MV-4-11 (cell line): ENCODE measurements at places on chromosomes 7 and 10.

DNA sequence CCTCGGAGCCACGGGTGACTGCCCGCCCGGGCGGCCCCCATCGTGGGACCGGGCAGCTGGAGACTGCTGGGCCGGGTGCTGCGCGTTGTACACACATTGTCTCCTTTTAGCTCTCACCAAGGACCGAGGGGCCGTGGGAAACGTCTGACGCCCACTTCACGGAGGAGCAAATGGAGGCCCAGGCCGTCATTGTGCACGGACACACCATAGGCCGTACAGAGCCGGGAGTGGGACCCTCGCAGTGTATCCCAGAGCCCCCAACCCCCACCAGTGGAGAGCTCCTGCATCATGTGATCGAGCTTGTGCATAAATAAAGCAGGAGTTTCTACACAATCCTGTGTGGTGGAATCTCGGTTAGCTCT lies 722 bp downstream of the DENND10 start:
- DNase-seq = no peak

DNA sequence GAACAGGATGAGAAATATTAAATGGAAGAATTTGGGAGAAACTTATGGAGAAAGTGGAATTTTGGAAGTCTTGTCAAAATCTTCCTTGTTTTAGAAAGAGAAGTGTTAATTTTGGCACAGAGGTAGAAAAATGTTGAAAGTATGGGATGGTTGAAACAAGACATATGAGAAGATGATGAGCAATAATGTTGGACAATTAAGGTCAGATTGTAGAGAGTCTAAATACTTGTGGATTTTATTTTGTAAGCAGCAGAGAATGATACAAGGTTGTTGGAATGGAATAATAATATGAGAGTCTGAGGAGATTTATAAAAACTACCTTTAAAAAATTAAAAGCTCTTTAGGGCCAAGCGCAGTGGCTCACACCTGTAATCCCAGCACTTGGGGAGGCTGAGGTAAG lies 34.6 kb downstream of the PHTF2 start:
- DNase-seq = no peak

- DNase-seq = no peak
Observed at GRCh38 chr7:151420144-151420543, 10.3 kb upstream of the WDR86 start.

DNA sequence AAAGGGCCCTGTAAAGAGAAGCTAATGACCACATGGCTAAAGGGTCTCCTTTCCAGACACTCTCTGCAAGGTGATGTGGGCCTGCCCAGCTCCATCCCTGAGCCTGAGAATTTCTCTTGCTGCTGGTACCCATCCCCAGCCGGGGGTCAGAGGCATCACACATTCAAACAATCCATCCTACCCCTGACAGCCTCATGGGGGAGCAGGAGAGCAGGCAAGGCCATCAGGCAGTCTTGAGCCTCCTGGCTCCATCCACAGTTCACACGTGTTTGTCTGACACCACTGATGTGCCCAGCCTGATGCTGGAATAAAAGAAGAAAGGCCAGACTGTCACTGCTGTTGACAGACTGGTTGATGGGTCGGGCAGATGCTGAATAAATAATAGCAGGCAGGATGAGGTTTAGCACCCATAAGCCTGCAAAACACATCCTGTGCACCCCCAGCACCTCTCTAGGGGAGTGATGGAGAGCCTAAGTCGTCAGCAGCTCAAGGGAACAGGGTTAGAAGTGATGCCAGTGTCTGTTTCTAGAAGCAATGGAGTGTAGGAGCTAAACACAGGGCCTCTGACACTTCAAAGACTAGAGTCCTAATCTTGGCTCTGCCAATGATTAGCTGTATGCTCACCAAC lies 43.5 kb downstream of the TLL2 start:
- DNase-seq = no peak

DNA sequence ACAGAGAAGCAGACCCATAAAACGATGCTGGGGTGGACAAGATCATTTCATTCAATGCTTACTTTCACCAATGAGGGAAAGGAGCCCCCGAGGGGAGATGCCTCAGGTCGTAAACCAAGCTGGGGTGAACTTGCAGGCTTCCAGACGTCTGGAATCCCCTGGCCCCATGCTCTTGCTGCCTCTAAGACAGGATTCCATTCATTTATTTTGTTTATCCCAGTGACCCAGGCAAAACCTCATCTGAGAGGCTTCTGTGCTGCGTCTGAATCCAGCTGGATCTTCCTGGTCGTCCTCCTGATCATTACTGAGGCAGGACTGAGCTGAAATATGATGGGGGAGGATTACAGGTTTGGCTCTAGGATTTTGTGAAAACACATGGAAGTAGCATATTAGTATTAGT lies 182.9 kb downstream of the MYOF start:
- DNase-seq = no peak

GRCh38 chr7:95796617-95797016 lies 24.3 kb downstream of the DYNC1I1 start:
- DNase-seq = no peak

DNA sequence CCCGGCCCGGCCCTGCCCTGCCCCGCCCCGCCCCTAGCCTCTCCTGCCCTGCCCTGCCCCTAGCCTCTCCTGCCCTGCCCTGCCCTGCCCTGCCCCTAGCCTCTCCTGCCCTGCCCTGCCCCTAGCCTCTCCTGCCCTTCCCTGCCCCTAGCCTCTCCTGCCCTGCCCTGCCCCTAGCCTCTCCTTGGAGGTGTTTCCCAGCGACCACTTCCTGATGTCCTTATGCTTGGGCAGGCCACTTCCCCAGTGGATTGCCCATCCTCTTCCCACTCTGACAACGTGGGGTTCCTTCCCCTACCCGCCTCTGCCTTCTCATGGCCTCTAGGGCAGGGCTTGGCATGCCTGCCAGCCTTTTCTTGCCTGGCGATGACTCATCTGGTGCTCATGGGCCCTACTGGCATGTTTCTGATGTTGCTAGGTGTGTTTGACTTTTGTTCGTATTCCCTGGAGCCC lies 21.2 kb downstream of the PRXL2A start:
- DNase-seq = no peak

- no peak for DNase-seq
Observed at GRCh38 chr7:27804139-27804538, 64.2 kb downstream of the TAX1BP1 start.

GRCh38 chr10:24707445-24707844 lies 16.2 kb downstream of the ARHGAP21 start:
- no peak for DNase-seq

DNA sequence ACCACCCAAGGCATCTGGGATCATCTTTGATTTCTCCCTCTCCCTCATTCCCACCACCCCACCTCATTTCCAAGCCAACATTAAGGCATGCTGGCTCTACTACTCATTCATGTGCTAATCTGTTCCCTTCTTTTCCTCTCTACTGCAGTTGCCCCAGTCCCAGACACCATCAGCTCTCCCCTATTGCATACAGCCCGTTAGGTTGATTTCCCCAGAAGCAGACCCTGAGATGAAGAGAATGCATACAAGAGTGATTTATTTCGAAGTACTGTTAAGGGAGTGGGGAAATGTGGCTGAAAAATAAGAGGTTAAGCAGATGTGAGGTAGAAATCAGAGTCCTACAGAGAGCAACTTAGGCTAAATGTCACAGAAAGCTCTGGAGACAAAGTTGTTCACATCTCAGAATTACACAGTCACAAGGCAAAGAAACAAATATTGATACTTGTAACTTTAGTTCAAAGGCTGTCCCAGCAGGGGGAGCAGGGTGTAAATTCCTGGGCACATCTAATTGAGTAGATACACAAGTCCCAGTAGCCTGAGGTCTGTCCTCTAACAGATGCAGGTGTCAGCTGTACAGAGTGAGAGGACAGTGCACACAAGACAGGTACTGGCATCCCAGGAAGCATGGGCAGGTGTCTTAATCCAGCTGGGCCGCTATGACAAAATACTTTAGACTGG lies 20.9 kb downstream of the AKR1D1 start:
- DNase-seq = peak; percentile 34

- no peak for DNase-seq
Observed at GRCh38 chr10:124008187-124008586, 85.2 kb downstream of the CHST15 start.

DNA sequence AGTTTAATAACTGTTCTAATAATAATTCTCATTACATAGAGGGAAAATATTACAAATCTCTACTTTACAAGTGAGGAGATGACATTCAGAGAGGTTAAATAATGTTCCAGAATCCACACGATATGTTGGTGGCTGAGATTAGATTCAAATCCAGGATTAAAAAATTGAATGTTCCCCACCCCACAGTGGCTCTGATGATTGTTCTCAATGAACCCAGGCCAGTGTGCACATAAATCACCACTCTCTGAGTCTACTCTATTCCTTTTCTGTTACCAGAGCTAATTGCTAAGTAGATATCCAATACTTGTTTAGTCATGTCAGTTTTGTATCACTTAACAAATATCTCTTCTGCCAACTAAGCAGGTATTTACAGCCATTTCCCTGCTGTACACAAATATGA lies 281.0 kb downstream of the ABCA13 start:
- no peak for DNase-seq

DNA sequence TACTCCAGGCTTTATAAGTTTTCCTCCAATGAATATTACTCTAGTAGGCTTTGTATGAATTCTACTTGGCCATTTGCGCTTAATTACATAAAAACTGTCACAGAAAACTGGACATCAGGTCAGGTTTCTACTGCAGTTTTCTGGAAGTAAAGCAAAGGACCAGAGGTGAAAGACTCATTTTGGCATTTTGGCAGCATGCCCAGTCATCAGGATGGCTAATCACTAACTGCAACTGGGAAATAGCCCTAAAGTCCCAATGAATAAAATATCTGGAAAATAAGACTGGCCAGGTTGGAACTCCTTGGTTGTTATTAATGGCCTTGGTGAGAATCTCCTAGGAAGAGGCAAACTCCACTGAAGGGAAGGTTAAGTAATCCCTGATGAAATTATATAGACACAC lies 75.5 kb downstream of the COPG2 start:
- no peak for DNase-seq

GRCh38 chr10:129438024-129438423 lies 29.0 kb upstream of the MGMT start:
- no peak for DNase-seq

- no peak for DNase-seq
Observed at GRCh38 chr10:69088471-69088769, 517 bp downstream of the SRGN start.

GRCh38 chr7:4070214-4070613 lies 611.9 kb upstream of the FOXK1 start:
- DNase-seq = no peak

DNA sequence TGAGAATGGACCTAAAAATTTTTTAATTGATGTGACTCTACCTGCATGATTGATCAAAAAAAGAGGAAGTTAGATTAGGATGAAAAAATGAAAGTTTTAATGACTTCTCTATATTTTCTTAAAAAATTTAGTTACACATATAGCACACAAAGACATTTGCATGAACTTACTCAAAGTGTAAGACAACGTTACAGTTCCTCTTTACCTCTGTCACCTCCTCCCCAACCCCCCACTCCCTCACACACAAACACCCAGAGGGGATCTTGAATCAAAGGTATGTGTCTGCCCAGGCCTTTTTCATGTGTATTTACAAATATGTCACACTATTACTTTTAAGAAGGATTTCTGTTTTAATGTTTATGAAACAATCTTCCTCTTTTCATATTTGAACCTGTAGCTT lies 20.6 kb upstream of the CDCA7L start:
- peak; percentile 25 for DNase-seq

- no peak for DNase-seq
Observed at GRCh38 chr10:22733992-22734391, 19.6 kb upstream of the PIP4K2A start.

GRCh38 chr7:79452495-79453265 lies 787 bp downstream of the MAGI2 start:
- no peak for DNase-seq

DNA sequence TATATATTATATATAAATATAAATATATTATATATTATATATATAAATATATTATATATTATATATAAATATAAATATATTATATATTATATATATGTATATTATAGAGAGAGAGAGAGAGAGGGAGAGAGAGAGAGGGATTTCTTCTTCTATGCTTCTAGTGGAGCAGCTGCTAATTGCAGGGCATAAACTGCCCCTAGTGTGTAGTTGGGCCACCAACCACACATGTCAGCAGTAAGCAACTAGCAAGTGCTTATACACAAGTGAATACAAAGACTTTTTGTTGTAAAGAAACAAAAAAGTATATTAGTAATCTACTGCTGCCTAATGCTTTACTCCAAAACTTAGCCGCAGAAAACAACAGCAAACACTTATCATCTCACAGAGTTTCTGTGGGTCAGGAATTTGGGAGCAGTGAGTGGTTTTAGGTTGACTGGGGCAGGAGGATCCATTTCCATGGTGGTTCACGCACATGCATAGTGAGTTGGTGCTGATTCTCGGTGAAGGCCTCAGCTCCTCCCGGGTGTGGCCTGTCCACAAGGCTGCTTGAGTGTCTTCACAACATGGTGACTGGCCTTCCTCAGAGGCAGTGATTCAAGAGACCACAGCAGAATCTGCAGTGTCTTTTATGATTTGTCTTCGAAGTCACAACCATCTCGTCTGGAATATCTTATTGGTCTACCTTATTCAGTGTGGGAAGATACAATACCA lies 25.5 kb upstream of the BAG3 start:
- no peak for DNase-seq

GRCh38 chr7:116271963-116272886 lies 61.9 kb downstream of the TES start:
- no peak for DNase-seq

DNA sequence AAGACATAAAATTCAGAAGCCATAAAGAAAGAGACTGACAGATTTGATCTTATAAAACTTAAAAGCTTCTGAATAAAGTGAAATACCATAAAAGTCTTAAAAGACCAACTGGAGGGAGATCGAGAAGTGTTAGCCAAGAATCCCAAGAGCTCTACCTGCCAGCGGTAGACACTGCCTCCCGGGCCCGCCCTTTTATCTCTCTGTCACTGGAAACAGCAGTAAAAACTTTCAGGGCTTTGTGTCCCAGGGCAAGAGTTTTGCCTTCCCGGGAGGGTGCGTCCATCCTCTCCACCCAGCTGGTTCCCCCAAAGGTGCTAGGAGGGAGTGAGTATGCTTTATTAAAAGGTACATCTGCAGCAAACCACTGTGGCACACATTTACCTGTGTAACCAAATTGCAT lies 5.8 kb downstream of the PLA2G12B start:
- DNase-seq = no peak

- peak; percentile 98 for DNase-seq
Observed at GRCh38 chr7:157854066-157854891, 517.5 kb downstream of the DNAJB6 start.

DNA sequence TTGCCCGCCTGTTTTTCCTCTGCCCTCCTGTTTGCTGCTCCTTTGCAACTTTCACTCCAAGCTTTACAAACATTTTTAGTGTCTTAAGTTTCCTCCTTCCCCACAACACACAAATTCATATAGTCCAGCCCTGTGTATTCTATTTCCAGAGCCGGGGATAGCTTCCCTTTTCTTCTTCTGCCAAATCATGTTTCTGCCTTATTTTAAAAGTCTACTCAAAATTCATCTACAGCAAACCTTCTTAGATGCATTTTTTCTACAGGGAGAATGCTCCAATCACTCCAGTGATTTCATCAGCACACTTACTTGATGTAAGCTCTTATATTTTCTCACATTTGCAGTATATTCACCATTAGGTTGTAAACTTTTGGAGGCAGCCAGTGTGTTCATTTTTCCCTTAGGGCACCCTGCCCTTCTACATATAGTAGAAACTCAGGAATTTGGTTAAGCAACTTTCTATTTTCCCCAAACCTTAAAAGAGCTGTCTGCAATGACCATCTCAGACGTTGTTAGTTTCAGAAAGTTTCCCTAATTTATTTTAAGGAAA lies 12.4 kb upstream of the ACTA2 start:
- no peak for DNase-seq

- DNase-seq = no peak
Observed at GRCh38 chr10:96297486-96297885, 6.7 kb upstream of the DNTT start.
